ENCODE measurements at places on chromosomes 7 and 10.

DNA sequence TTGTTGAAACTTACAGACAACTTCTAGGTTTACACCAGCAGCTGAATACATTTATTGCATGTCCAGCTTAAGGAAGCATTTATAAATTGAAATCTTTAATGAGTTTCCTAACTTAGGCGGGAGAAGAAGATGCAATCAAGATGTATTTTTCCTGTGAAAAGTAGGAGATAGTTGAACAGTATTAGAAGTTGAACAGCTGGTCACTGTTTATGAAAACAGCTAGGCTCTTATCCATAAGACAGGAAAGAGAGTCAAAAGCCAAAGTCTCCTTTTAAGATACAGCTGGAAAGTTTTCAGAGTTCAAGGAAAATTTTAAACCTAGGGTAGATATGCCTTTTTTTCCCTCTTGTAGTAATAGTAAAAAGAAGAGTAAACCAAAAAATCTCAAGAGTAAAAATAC is 236.1 kb upstream of the FERD3L start:
- no peak for DNase-seq

DNA sequence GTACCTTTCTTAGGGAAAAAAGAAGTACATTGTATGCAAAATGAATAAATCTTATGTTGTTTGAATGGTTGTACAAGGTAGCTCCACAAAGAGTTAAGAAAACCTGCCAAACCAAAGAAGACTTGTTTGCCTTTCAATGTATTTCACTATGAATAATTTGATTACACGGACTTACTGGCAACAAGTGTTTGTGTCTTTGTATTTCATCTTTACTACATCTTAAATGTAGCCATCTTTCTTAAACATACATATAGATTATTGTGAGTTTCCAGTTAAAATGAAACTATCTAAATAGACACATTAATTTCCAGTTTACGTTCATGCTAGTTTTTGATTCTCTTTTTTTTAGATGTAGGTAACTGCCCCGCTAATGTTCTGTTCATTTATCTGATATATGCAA is 2.8 kb downstream of the PRKG1 start:
- DNase-seq, result no peak

- no peak for DNase-seq
Measured at GRCh38 chr7:148987751-148988512, 40.4 kb downstream of the PDIA4 start.

- no peak for DNase-seq
Measured at GRCh38 chr7:27295236-27295635, 52.6 kb downstream of the EVX1 start.

DNA sequence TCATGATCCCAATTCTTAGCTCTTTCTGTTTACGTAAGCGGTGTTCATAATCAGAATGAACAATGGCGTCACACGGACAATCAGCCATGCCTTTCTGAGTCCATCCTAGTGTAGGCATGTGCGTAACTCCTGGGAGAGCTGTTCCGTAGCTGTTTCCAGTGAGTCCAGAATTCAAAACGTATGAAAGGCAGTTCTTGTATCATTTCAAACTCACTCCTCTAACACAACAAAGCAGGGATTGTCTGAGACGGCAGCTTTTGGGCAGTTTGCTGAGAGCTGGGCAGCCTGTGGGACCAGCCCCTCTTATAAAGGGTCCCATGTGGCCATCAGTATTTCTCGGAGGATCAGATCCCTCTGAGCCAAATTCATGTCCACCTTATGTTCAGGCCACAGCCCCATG is 43.4 kb downstream of the PSPH start:
- DNase-seq, result no peak

DNA sequence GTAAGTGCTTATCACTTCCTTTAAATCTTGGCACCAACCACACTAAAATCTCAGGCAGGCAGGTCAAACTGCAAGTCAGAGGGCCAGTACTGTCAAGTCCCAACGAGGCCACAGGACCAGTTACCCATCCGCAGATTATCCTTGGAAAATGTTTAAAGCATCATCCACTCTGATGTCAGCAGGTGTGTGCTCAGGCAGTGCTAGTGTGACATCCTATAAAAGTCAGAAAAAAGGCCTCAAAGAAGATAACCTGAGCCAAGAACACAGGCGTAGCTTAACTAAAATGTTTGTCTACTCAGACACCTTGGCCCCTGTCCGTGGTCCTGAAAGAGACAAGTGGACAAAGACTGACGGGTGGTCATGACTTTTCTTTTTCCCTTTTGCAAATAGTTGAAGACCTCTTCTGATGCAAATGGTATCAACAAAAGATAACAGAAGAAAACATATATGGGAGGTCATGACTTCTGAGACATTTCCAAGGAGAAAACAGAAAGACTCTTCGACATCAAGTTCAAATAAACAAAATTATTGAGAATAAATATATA is 309.3 kb downstream of the KCNMA1 start:
- DNase-seq, result peak; percentile 6

DNA sequence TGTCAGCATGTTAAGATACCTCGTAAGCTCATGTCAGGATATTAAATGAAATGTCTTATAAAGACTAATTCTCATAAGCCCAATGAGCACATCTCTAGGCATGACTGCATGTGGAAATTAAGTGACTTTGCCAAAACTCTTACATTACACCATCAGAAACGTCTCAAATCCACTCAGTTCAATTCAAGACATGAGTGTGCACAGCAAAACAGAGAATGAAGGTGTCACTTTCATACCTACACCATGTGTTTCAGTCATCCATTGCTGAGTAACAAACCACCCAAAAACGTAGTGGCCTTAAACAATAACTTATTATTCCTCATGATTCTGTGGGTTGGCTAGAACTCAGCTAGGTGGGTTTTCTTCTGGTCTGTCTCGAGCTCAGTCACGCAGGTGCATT is 99.8 kb downstream of the ATE1 start:
- DNase-seq, result no peak

DNA sequence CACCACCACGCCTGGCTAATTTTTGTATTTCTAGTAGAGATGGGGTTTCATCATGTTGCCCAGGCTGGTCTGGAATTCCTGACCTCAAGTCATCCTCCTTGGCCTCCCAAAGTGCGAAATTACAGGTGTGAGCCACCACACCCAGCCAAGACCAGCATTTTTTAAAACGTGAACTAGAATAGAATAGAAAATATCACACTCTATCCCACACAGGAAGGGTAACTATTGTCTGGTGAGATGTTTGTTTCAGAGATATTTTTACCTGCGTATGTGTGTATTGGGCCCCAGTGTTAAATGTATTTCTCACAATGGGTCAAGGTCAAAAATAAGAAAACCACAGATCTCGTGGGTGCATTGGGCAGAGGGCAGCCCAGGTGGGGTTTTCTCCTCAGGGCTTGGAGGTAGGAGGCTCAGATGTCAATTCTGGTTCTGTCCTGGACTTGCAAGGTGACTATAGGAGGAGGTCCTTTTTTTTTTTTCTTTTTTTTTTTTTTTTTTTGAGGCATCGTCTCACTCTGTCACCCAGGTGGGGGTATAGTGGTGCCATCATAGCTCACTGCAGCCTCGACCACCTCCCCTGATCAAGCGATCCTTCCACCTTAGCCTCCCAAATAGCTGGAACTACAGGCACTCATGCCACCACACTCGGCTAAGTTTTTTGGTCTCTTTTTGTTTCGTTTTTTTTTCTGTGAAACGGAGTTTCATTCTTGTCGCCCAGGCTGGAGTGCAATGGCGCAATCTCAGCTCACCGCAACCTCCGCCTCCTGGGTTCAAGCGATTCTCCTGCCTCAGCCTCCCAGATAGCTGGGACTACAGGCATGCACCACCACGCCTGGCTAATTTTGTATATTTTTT is 19.0 kb downstream of the SH2B2 start:
- DNase-seq, result no peak

GRCh38 chr10:75073442-75073841 is 38.0 kb upstream of the SAMD8 start:
- no peak for DNase-seq

DNA sequence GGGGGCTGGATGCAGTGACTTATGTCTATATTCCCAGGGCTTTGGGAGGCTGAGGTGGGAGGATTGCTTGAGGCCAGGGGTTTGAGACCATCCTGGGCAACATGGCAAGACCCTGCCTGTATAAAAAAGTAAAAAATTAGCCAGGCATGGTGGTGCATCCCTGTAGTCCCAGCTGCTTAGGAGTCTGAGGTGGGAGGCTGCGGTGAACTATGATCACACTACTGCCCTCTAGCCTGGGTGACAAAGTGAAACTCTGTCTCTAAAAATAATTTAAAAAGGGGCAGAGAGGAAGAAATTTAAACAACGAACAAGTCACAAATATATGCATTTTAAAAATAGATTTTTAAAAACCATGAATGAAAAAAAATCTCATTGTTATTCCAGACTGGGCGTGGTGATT is 46.2 kb upstream of the FEZF1 start:
- DNase-seq, result no peak

DNA sequence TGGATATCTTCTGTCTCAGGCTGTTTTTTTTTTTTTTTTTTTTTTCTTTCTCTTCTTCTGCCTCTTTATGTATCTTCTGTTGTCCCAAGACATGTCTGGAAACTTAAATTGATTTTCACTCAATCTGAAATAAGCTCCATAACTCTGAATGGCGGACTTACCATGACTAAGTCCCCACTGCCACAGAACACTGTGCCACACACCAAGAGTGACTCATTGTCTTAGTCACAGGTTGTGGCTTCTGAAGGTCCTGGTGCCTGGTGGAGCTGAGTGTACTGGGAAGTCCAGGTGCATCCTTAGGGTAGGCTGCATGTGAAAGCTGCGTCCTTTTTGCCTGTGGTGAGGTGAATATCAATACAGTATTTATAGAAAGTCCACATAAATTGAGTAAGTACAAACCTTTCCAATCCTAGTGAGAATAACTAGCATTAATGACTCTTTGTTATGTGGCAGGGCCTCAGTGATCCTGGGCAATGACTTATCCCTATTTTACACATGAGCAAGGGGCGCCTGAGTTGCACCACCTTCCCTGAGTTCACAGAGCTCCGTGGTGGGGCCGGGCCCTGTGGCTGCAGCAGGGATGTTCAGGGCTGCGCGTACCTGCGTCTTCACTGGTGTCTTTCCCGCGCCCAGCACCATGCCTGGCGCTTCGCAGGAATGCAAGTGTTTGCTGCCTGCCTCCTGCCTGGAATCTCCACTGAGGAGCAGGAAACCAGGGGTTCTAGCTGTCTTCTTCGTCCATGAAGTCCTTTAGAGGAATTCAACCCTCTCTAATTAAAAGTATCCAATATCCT is 4.3 kb downstream of the PFKP start:
- DNase-seq, result peak; percentile 23

DNA sequence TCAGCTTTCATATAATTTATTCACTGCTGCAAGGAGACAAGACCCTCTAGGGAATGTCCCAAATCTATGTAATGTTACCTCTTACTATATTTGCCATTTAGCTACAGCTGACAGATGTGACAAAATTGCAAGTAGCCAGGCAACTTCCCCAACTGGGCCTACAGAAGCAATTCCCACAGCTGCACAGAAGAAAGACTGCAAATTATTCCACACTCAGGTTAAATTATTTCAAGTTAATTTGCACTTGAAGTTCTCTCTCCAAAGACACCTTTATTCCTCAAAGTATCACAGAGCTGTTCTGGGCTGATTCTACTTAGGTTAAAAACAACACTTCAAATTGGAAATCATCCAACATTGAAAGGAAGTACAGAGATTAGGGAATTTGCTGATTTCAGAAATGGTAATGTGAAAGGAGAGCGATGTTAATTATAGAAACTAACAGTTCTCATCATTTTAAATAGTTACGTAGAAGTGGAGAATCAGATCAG is 133.6 kb downstream of the THSD7A start:
- no peak for DNase-seq

GRCh38 chr10:130022511-130023299 is 58.6 kb upstream of the EBF3 start:
- DNase-seq, result no peak

DNA sequence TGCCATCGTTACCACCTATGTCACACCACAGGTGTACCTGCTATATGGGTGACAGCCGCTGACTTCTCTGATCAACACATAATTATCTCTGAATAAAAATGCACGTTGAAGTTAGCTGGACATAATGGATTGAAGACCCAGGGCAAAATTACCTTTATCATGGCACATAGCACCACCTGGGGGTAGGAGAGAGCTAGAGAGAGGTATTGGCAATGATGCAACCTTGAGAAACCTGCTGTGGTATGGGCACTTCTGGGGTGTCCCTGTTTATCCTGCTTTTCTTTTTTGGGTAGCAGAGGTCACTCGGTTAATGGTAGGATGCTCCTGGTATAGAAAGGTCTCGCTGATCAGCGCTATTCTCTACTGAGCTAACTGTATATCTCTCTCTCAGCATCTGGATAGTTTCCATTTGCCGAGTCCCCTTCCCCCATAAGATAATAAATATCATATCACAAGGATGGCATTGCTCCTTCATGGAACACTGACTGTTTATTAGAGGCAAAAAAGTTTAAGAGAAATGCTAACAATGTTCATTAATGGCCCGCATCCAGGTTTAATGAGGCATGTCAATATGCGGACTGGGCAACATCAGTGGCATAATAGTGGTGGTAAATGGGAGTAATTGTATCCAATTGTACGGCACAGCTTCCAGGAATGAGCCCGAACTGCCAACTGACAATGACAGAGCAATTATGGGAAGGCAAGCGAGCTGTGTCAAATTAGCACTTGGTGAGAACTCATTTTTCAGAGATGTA is 323.1 kb downstream of the TFEC start:
- DNase-seq, result no peak

GRCh38 chr7:148783801-148784527 is 85.3 kb downstream of the CUL1 start:
- no peak for DNase-seq

DNA sequence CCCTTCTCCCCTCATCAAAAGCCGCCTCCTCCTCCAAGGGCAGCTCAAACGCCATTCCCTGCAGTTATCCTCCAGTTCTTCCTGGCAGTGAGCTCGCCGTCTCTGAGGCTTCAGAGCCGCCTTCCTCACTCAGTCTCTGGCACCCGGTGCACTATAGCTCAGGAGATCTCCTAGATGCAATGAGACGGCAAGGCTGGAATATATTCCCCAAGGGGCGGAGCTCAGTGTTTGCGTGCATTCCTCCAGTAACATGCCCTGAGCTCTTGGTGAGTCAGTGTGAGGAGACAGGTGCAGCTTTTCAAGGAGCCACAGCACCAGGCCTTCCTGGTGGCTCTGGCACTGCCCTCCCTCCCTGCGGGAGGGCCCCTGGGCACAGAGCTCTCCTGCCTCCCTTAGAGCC is 512.6 kb upstream of the FOXK1 start:
- DNase-seq, result no peak

DNA sequence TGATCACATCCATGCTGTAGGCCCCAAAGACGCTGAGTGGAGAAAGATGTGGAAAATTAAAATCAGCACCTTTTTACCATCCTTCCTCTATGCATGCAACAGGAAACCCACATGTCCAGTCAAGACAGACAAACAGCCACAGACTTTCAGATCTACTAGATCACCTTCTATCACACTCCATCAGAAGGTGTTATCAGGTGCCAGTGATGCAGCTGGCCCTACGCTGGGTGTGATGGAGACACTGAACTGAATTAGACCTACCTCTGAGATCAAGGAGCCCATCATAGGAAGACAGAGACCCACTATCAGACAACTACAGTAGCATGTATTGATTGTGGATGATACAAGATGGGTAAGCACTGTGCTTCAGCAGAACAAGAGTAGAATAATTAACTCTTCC is 15.5 kb downstream of the CYP3A4 start:
- no peak for DNase-seq

- DNase-seq, result no peak
Measured at GRCh38 chr10:99461230-99461629, 30.8 kb upstream of the GOT1 start.

- no peak for DNase-seq
Measured at GRCh38 chr10:1858547-1858946, 121.2 kb upstream of the ADARB2 start.

All from stimulated activated CD4-positive, alpha-beta T cell treated with anti-CD3 and anti-CD28 coated beads, Interleukin-2, amount 100 ng/mL, for 48 hours (primary cell).